ENCODE measurements at places on chromosomes 7 and 10.

- no peak for DNase-seq
Measured at GRCh38 chr10:6151087-6151977, 51.4 kb upstream of the PFKFB3 start.

- DNase-seq: no peak
Measured at GRCh38 chr10:3472287-3473051, 299.9 kb upstream of the PITRM1 start.

DNA sequence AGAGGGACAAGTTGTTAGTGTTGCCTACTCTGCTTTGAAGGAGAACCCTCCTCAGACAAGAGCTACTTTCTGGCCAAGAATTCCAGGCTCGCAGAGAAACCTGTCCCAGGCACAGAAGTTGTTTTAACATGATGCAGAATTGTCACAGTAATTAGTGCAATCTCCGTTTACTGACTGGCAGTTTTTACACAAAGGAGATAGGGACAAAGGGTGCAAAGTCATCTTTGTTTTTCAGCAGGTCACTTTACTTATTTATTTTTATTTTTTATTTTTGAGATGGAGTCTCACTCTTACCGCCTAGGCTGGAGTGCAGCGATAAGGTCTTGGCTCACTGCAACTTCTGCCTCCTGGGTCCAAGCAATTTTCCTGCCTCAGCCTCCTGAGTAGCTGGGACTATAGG is 12.3 kb downstream of the TCF7L2 start:
- no peak for DNase-seq

GRCh38 chr7:25259487-25260243 is 31.4 kb upstream of the NPVF start:
- DNase-seq: no peak

DNA sequence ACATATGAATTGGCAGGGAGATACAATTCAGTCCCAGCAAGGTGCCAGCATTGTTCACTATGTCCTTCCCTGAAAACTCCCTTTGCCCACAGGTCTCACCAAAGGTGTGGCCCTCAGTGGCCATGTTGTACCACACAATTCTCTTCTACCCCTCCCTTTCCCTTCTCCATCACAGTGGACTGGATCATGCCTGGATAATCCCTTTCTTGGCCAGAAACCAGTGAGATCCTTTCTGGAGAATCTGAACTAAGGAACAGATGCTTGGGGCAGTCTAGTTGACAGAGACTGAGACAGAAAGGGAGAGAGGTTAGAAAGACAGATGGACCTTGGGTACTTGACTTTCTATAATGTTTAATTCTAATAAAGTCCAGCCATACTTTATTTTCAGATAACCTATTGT is 9.5 kb downstream of the NMT2 start:
- DNase-seq: no peak
